ENCODE measurements at places on chromosomes 6 and 20.

DNA sequence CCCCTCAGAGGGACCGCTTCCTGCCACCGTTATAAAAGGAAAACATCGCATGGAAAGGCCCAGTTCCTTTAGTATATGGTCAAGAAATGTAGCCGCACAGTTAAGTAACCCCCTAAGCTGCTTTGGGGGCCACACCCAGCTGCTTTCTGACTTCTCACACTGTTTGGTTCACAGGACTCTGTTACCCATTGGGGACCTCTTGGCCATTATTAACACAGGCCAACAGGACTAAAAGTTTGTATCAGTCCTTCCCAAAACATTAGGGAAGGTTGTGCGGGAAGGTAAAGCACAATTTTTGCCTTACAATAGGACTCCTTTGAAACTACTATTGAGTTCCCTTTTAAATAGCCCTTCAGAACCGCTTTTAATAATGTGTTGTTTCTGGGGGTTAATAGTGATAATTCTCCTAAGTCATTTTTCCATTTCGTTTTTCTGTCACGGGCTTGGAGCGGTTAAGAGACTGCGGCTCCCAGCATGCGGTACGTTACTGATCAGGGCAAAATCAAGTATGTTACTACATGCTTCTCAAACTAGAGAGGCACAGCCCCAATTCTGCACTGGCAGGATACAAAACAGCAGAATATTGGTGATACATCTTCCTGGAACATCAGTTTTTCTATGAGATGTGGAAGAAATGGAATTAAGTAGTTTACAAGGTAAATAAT is 668 bp upstream of the RPP40 start:
- peak overlapping the region; percentile 67 for H3K4me3 ChIP-seq
- peaks cover 8% of the 10 kb centered on the region for H3K36me3 ChIP-seq
- peak overlapping the region; percentile 89 for H3K27ac ChIP-seq
- H3K27me3 ChIP-seq = no peaks in the 10 kb centered on the region
- DNase-seq = no peak
- H3K4me1 ChIP-seq = no peaks in the 10 kb centered on the region

DNA sequence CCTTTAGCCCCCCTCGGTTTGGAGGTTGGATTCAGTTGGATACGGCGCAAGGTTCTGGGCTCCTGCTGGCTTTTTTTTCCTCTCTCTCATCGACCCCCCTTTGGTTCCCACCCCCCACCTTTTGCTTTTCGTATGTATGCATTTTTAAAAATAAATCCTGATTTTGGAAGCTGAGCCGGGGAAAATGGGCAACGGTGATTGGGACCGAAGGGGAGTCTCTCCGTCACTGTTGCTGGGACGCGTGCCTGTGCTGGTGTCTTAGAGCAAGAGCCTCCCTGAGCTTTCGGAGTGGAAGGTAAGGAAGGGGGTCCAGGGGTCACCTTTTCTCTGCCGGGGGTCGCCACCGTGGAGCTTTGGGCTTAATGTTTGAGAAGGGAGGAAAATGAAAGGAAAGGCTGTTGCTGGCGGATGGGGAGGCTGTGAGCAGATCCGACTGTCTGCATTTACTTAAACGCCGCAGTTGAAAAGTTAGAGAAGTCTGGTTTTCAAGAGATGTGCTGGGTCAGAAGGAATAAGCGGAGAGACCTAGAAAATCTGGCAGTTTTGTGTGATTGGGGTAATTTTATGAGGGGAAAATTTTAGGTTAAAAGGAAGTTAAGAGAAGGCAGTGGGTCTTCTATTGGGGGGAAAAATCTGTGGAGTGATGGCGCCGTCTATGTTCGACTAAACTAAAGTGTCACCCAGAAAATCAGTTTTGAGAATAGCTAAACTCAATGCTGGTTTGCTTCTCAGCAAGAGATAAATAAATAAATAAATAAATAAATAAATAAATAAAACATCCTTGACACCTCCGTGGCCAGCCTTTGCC is 828 bp downstream of the ADGRB3 start:
- H3K27ac ChIP-seq = peak overlapping the region; percentile 81
- DNase-seq = no peak
- no peaks in the 10 kb centered on the region for H3K4me1 ChIP-seq

DNA sequence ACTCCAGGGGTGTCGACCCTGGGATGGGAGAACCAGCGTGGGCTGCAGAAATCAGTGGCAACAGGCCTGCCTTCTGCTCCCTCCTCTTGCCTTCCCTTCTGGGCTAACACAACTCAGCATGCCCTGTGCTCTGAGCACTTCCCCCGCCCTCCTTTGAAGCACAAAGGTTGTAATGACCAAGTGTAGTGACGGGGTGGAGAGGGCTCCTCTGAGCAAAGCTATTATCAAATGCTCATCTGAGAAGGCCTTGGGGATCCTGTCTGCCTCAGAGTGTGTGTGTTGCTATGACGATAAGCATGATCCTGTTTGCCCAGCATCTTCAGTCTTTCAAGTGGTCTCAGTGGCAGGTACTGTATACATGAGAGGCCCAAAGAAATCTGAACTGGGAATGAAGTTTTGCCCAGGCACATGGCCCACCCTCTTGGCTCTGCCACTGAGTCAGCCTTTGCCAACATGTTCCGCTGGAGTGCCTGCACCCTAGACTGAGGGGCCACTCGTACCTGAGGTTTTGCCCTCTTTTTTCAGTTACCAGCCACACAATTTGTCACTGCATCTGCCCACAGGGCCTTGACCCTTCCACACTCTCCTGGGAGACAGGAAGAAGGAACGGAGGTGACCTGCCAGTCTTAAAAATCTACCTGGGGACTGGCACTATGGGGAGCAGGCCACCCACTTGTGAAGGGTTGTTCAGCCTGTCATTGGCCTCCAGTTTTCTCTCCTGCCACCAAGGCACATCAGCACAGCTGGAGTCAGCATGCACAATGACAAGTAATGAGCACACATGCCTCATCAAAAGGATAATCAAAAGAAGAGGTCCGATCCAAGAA is 74.5 kb downstream of the GFOD1 start:
- H3K4me3 ChIP-seq = no peak overlapping the region
- no peak for DNase-seq

GRCh38 chr6:169811521-169812256 is 60.3 kb downstream of the ERMARD start:
- H3K27me3 ChIP-seq = no peaks in the 10 kb centered on the region
- H3K4me1 ChIP-seq = no peaks in the 10 kb centered on the region
- H3K36me3 ChIP-seq = no peaks in the 10 kb centered on the region
- no peak overlapping the region for H3K27ac ChIP-seq
- H3K4me3 ChIP-seq = no peak overlapping the region

DNA sequence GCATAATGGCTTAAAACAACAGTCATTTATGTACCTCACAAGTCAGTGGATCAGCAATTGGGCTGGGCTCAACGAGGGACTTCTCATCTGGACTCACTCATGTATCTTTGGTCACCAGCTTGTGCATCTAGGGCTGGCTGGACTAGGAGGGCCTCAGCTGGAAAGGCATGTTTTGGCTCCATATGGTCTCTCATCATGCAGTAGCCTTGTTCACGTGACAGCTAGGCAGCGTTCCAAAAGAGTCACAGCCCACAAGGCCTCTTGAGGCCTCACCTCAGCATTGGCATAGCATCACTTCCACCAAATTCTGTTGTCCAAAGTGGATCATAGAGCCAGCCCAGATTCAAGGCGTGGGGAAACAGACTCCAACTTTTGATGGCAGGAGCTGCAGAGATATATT is 110.1 kb downstream of the MAFB start:
- no peaks in the 10 kb centered on the region for H3K4me1 ChIP-seq
- no peaks in the 10 kb centered on the region for H3K27me3 ChIP-seq
- H3K27ac ChIP-seq = no peak overlapping the region
- DNase-seq = no peak
- H3K36me3 ChIP-seq = no peaks in the 10 kb centered on the region
- H3K4me3 ChIP-seq = no peak overlapping the region

- no peaks in the 10 kb centered on the region for H3K4me1 ChIP-seq
- DNase-seq = no peak
- no peaks in the 10 kb centered on the region for H3K36me3 ChIP-seq
- H3K4me3 ChIP-seq = no peak overlapping the region
Observed at GRCh38 chr20:50232651-50233324, 42.2 kb downstream of the CEBPB start.

- no peak for DNase-seq
- H3K36me3 ChIP-seq = no peaks in the 10 kb centered on the region
Observed at GRCh38 chr6:129759796-129760605, 50.0 kb upstream of the ARHGAP18 start.

- H3K4me3 ChIP-seq = no peak overlapping the region
- DNase-seq = no peak
- H3K27me3 ChIP-seq = no peaks in the 10 kb centered on the region
- H3K27ac ChIP-seq = no peak overlapping the region
Observed at GRCh38 chr6:12537389-12537788, 179.2 kb upstream of the PHACTR1 start.

GRCh38 chr20:53001498-53002301 is 29.5 kb downstream of the TSHZ2 start:
- peaks cover 5% of the 10 kb centered on the region for H3K4me1 ChIP-seq
- no peak overlapping the region for H3K4me3 ChIP-seq
- no peak overlapping the region for H3K27ac ChIP-seq
- H3K36me3 ChIP-seq = no peaks in the 10 kb centered on the region

DNA sequence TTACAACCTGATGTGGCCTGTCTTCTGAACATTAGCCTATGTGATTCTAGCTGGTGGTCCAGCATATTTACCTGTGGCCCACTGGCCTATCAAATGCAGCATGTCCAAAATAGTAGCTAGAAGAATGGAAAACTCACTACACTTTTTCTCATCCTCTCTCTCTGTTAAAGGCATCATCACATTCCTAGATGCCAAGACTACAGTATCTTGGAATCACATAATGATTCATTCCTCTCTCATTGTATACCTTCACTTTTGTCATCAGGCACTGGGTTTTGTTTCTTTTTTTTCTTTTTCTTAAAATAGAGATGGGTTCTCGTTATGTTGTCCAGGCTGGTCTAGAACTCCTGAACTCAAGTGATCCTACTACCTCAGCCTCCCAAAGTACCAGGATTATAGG is 45.0 kb downstream of the FAM83B start:
- no peaks in the 10 kb centered on the region for H3K4me1 ChIP-seq
- H3K4me3 ChIP-seq = no peak overlapping the region
- no peak for DNase-seq

DNA sequence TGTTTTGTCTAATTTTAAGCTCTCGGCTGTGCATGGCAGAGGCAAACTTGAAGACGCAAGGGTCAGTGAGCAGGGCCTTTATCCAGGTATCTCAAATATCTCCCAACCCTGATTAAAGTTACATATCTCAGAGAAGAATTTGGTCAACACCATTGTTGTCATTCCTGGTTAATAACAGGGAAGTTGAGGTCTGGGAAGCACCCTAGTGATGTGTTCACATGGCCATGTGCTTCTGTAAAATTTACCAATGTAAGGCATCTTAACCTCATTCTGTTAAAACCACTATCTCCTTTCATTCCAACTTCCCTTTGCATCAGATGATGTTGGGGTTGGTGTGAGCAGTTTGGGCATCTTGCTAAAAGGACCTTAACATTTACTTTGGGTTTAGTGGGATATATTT is 4.0 kb upstream of the FAM110A start:
- H3K4me1 ChIP-seq = peaks cover 14% of the 10 kb centered on the region
- no peak for DNase-seq
- H3K4me3 ChIP-seq = no peak overlapping the region
- H3K27ac ChIP-seq = no peak overlapping the region
- H3K27me3 ChIP-seq = no peaks in the 10 kb centered on the region

- H3K27ac ChIP-seq = no peak overlapping the region
- H3K27me3 ChIP-seq = no peaks in the 10 kb centered on the region
- no peak overlapping the region for H3K4me3 ChIP-seq
- no peaks in the 10 kb centered on the region for H3K4me1 ChIP-seq
- no peaks in the 10 kb centered on the region for H3K36me3 ChIP-seq
Observed at GRCh38 chr6:153085239-153085638, 45.8 kb downstream of the RGS17 start.

DNA sequence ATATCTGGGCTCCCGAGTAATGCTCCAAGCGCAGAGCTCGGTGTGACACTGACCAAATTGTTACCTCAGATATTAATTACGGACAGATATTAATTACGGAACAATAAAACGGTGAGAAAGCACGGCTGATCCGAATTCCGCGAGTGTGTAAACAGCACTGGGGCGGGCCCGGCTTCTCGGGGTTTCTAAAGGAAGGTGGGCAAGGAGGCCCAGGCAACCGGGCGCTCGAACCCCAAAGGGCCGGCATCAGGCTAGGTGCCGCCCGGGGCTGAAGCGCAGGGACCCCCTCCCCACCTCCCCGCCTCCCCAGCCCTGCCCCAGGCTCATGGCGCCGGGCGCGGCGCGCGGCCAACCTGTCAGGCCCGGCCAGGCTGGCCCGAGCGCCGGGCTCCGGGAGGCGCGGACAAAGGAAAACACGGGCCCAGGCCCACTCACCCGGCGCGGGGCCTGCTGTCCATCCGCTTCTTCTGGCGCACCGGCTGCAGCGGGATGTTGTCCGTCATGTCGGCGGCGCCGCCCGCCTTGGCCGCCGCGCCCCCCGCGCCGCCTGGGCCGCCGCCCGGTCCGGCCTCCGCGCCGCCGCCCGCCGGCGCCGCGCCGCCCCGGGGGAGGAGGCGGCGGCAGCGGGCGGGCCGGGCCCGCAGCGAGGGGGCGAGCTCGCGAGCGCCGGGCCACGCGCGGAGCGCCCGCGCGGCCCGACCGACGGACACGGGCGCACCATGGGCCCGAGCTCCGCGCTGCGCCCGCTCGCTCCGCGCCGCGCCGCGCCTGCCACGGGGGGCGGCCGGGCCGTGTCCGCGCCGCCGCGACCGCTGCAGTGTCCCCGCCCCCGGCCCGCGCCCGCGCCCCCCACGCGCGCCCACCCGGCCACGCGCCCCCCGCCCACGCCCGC is at the start of gene ATP9A:
TSS of gene ATP9A (minus strand) at position 524 of the 892 bp plus-strand sequence. CDS start at position 503, 21 bp downstream.
- H3K4me1 ChIP-seq = peaks cover 14% of the 10 kb centered on the region
- H3K27me3 ChIP-seq = no peaks in the 10 kb centered on the region
- H3K36me3 ChIP-seq = no peaks in the 10 kb centered on the region
- H3K4me3 ChIP-seq = peak within 1 kb of the TSS; percentile 69

- DNase-seq = no peak
- H3K4me3 ChIP-seq = no peak overlapping the region
- H3K36me3 ChIP-seq = no peaks in the 10 kb centered on the region
- H3K27ac ChIP-seq = no peak overlapping the region
Observed at GRCh38 chr20:45399018-45399417, 9.1 kb upstream of the DBNDD2 start.

DNA sequence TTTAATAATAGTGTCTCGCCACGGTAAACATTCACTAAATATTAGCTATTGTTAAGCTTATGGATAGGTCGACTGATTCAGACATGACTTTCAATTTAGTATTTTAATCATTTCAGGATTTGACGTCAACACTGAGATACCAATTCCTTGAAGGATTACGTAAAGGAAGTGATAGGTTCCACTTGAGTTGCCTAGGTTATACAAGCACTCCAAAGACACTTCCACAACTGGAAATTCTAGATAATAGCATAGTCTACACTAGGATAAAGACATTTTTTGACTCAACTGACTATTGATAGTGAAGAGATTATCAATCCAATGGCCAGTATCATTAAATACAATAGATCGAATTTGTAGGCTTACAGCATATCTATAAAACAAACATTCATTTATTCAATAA is 63.9 kb upstream of the NHSL1 start:
- no peaks in the 10 kb centered on the region for H3K27me3 ChIP-seq
- DNase-seq = no peak
- no peaks in the 10 kb centered on the region for H3K36me3 ChIP-seq
- no peak overlapping the region for H3K27ac ChIP-seq
- no peaks in the 10 kb centered on the region for H3K4me1 ChIP-seq
- no peak overlapping the region for H3K4me3 ChIP-seq

- no peak overlapping the region for H3K4me3 ChIP-seq
- no peaks in the 10 kb centered on the region for H3K36me3 ChIP-seq
- no peaks in the 10 kb centered on the region for H3K4me1 ChIP-seq
- no peak for DNase-seq
Observed at GRCh38 chr6:87747646-87748045, 45.6 kb upstream of the AKIRIN2 start.

- H3K27ac ChIP-seq = peak overlapping the region; percentile 82
- H3K4me3 ChIP-seq = no peak overlapping the region
Observed at GRCh38 chr6:111683749-111684267, 78.1 kb upstream of the TRAF3IP2 start.

Data from right atrium auricular region (tissue), 2 donors.